ENCODE measurements at places on chromosomes 16 and 17.

DNA sequence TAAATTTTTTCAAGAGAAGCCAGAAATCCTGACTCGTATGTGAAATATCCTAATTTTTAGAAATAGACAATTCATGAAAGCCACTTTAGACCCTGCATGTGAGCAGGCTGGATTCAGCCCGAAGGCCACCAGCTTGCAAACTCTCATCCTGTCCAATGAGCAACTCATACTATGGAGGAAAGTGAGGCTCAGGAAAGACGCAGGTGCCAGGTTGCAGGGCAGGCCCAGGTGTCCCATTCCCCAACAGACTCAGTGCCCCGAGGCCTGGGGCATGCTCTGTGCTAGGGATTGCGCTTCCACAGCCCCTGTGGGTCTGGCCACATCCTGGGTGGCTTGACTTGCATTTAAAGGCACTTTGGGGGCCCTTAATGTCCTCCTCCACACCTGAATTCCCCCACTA, 16.7 kb upstream of the RASD1 start:
- no peak for DNase-seq

- DNase-seq = no peak
Measured at GRCh38 chr17:40293363-40293762, 5.7 kb downstream of the CDC6 start.

DNA sequence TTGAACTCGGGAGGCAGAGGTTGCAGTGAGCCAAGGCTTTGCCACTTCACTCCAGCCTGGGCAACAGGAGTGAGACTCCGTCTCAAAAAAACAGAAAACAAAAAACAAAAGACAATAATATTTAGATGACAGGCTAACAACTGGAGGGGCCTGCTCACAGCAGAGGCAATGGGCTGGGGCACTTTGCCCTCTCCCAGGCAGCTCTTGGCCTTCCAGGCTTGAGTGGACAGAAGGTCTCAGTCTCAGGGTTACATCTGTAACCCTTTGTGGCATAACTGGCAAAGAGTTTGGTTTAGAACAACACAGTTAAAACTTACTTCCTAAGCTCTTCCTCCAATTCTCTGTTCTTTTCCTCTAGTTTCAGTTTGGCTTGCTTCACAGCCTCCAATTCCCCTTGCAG, 114.9 kb downstream of the SPAG9 start:
- no peak for DNase-seq

DNA sequence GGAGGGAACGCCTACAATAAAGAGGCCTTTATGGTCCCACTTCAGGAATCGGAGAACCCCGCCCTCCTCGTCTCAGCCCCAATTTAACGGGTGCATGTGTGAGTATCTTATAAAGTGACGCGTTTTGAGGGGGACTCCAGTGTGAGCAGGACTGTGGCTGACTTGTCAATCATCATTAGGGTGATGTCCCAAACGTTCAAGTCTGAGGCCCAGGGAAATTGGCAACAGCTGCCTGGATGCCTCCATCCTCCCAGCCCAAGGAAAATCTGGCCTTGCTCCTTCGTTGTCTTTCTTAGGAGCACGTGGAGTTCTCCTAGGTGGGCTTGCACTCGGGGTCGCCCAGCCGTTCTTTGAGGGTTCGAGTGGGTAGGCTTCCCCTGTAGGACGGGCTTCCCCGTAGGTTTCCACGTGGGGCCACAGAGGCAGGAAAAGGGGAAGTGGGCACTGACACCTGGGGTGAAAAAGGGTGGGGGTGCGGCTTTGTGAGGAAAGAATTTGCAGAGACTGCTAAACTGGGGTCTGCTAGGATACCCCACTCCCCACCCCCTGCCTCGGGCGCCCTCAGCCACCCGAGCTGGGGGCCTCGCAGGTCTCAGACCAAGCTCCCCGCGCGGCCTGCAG, 561 bp upstream of the HERPUD1 start:
- DNase-seq = peak; percentile 3

- no peak for DNase-seq
Measured at GRCh38 chr17:56548661-56549060, 44.8 kb upstream of the NOG start.
